Activated CD4-positive, alpha-beta T cell treated with anti-CD3 and anti-CD28 coated beads, Interleukin-2, amount 10 ng/mL, durations not matched to agents 7 days and 5 days (primary cell): ENCODE measurements at places on chromosomes 4 and X. TPM values are rescaled to one million over a fixed set of nuclear protein-coding genes. Genes with fewer than 3 reads are reported as not detected.

The ODAPH gene
- total RNA-seq = 0.12 TPM

The KLHL34 gene
- 0.58 TPM for total RNA-seq

The RGS12 gene
- 10.9 TPM for total RNA-seq

The OPRPN gene
- total RNA-seq = not detected

The KLHL5 gene
- 23.6 TPM for total RNA-seq

The HPGD gene
- 7.3 TPM for total RNA-seq

The CCKAR gene
- not detected for total RNA-seq

The ANKRD17 gene
- 58.2 TPM for total RNA-seq

The VCX3A gene
- not detected for total RNA-seq

The MEPE gene
- not detected for total RNA-seq

The NEXMIF gene
- total RNA-seq = 0.56 TPM

The TRO gene
- total RNA-seq = 0.74 TPM
